ENCODE measurements at places on chromosomes 11 and 22.

DNA sequence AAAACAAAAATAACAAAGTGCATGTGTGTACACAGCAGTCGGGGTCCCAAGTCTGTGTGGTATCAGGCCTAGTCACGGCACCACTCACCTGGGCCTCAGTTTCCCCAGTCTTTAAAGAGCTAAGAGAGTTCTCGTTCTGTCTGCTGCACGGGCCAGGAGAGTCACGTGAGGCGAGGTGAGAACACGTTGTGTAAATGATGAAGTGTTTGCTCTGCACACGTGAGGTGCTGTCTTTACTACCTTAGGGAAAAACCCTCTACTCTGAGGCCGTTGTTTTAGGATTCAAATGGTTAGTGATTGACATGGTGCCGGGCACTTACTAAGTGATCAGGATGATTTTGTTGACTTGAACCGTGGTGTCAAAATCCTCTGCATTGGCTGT is 86.5 kb upstream of the PPARA start:
- DNase-seq, result no peak

GRCh38 chr11:117376517-117376916 is 48.9 kb downstream of the CEP164 start:
- no peak for DNase-seq

GRCh38 chr11:61067782-61068446 is 34.4 kb upstream of the CD5 start:
- no peak for DNase-seq

DNA sequence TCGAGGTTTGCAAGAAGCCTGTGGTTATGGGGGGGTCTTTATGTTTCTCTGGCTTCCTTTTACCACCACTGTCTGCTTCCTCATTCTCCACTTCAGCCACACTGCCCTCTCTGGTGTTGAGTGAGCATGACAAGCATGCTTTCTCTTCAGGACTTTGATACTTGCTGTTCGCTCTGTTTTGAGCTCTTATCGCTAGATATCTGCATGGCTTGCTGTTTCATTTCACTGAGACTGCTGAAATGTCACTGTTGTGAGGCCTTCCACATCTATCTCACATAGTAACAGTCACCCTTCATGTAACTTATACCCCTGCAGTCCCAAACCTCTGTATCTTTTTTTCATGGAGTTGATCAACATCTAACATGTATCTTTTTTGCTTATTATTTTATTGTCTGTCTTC is 59.8 kb downstream of the TMEM135 start:
- peak; percentile 69 for DNase-seq

DNA sequence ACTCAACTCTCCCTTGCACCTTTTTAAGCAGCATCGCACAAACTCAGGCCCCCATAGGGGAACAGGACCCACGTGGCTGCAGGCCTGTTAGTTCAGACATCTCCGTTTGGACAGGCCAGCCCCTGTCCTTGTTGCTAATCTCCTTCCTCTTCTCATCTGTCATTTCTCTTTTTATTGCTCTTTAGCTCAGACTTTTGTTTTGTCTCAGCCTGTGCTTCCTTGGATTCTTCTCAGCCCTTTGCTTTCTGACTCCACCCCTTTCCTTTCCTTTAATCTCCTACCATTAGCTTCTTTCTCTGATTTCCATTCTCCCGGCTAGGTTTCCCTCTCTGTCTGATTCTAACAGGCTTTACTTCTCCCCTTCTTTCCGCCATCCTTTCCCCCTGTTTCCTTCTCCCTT is 68.7 kb downstream of the SCN3B start:
- DNase-seq, result no peak

GRCh38 chr11:5258543-5259262 is 4.1 kb upstream of the HBG2 start:
- DNase-seq, result no peak

- DNase-seq, result no peak
Observed at GRCh38 chr11:33920838-33921613, 29.1 kb upstream of the LMO2 start.

DNA sequence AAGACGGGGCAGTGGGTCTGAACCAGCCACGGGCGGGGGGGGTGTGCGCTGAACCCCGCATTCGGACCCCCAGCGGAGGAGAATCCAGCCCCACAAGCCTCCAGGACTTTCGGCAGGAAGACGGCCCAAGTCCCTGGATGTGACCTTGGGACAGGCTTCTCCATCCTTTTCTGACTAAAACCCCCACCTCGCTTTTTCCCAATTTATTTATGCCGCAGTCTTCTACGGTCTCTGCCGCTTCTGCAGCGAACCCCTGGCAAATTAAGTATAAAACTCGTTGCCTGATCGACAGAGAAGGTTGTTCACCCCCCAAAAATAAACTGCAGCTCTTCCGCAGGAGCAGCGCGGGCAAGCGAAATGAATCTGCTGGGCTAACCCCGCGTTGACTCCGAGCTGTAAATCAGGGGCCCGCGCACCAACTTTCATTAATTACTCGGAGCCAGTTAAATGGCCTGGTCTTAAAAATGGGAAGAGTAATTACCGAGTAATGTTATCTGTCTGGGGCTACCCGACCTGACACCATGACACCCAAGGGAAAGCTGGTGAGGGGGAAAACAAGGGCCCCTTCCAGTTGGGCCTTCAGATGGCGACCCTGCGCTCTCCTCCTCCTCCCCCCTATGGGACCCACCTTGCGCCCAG is 6.6 kb downstream of the WT1 start:
- DNase-seq, result no peak

DNA sequence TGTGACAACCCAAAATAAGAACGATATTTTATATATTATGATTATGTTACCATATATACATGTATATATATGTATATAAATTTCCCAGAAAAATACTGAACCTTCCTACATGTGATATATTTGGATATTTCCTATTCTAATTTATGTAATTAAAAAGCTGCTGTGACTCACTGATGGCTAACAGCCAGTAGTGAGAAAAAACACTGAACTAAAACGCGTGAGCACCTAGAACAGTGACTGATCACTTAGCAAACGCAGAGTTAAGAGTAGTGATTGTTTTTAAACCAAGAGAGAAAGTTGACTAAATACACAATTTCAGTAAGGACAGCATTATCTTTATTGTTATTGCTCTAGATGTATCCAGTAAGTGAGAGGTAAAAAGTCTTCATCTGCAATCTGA is 213.8 kb downstream of the TMEM135 start:
- DNase-seq, result peak; percentile 25

GRCh38 chr22:27751277-27752070 is 50.1 kb downstream of the MN1 start:
- no peak for DNase-seq

- DNase-seq, result no peak
Observed at GRCh38 chr11:119344291-119345010, 2.1 kb downstream of the MFRP start.

- DNase-seq, result no peak
Observed at GRCh38 chr11:20715464-20715863, 46.1 kb downstream of the NELL1 start.

GRCh38 chr11:61609980-61610366 is 29.1 kb upstream of the SYT7 start:
- DNase-seq, result no peak

- DNase-seq, result peak; percentile 90
Observed at GRCh38 chr22:27113211-27113635, 455.8 kb downstream of the MIAT start.

DNA sequence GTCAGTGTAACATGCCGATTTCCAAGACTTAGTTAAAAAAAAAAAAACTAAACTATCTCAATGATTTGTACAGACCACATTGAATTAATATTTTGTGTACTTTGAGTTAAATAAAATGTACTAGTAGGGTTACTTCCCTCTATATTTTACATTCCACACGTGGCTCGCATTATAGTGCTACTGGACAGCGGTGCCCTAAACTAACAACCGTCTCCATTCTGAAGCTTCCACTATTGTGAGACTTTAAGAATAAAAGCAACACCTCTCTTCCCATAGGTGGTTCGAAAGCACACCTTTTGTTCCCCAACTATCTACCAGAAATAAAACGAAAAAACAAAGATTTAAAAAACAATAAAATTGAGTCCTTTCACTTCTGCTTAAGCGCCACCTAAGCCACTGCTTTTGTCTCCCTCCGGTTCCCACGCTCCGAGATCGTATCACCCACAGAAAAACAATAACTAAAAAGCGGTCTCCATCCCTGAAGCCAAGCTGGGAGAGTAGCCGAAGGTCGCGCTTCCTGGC is 380 bp upstream of the TTC17 start:
- DNase-seq, result no peak

DNA sequence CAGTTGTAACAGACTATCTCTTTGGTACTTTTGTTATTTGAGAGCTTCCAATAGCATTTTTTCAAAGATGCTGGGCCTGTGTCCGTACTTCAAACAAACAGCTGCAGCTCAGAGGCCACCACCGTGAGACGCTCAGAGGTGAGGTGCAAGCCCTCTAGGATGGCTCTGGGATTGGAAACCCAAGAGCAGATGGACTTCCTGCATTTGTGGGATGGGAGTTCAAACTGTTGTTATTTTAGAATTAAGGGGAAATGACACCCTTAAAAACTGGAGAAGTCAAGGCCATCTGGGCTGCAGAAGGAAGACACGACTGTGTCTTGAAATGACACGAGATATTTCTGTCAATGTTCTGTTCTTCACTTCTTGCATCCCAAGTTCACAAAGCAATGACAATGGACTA is 9.2 kb upstream of the IL10RA start:
- DNase-seq, result no peak

DNA sequence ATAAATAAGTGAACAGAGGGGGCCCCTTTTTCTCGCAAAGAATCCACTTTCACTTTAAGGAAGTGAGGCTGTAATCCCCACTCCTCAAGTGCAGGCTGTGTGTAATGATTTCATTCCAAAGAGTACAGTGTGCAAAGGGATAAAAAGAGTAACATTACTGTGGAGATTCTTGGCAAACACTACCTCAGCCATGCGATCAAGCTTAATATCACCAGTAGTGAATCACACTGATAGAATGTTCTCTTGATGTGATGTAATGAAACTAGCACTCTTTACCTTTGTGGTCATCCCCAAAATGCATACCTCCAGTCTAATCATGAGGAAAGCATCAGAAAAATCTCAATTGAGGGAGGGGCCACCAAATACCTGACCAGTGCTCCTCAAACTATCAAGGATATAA is 246.1 kb upstream of the CHORDC1 start:
- DNase-seq, result peak; percentile 39

DNA sequence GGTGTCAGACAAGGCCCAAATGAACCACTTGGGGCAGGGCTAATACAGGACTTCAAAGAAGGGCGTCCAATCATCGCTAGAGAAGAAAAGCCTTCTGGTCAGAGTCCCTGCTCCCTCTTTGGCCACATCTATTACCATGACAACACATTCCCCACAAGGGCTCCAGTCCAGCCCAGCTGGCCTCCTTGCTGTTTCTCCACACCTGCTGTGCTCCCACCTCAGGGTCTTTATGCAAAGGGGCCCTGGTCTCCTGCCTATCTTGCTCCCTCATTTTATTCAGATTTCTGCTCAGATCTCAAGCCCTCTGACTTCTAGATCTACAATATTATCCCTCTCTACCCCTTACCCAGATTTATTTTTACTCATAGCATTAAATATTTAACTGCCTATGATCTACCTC is 58.0 kb upstream of the KIRREL3 start:
- no peak for DNase-seq

- DNase-seq, result peak; percentile 51
Observed at GRCh38 chr11:68020575-68020974, 9.9 kb upstream of the NDUFS8 start.

DNA sequence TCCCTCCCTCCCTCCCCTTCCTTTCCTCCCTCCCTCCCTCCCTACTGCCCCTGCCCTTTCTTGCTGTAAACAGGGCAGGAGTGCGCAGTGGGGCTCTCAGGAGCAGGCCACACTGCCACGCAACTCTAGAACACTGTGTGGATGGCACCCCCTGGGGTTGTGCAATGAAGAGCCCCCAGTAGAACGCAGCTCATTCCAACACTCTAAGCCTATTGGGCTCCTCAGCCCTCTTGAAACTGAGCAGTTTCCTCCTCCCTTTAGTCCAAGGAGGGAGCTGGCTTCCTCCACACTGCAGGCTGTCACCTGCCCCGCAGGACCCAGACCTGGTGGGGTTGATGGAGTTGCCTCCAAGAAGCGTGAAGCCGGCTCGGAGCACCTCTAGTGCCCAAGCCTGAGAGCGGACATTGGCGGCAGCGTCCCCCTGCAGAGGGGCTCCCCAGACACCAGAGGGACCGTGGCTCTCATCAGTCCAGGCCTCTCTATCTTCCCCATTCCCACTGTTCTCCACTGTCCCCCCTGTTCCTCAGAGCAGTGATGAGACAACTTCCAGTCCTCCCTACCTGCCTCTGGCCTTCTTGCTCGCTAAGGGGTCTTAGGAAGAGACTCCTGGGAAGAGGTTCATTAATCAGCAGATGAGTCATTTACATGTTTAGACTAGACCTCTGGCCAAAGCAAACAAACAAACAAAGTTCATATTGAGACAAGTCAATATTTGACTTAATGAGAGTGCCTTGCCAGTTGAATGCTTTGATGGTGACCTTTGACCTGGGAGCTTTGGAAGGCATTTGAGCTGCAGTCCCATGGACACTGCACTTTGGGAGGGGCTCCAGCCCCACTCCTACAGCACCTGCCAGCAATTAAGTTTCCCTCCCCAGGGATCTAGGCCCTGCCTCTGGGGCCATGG is 64.0 kb downstream of the RPUSD4 start:
- DNase-seq, result no peak

DNA sequence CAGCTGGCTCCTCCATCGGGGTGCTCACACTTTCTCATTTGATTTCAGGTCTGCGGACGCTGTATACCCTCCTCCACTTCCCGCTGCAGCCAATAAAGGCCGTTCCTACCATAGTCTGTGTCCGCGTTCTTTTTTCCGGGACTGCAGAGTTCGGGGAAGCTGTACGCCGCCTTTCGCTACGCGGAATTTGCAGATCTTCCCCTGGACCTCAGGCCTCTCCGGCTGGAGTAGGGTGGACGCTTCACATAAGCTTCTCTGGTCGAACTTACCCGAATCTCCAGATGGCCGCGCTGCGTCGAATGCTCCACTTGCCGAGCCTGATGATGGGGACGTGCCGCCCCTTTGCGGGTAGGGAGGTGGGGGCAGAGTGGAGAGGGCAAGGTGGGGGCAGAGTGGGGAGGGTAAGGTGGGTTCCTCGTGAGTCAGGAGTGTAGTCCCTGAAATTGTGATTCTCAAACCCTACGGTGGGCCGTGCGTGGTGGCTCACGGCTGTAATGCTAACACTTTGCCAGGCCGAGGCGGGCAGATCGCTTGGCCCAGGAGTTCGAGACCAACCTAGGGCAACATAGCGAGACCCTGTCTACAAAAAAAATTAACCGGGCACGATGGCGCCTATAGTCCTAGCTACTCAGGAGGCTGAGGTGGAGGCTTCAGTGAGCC is 617 bp downstream of the CSKMT start:
- peak; percentile 87 for DNase-seq

- no peak for DNase-seq
Observed at GRCh38 chr11:33134276-33134675, 27.0 kb downstream of the CSTF3 start.

DNA sequence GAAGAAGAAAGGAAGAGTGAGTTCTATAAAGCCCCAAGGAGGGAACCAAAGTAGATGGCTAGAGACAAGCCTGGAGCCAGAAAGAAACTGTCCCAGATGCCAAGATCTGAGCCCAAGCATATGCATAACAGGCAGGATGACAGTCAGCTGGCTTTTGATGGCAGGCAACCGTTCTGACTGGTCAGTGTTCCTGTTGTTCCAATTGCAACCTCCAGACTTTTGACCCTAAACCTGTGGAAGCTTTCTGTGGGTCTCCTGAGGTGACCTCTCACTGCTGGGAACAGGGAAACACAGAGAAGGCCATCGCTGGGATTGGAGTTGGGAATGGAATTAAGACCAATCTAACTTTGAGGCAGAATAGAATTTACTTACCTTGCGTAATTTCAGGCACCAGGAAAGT is 21.6 kb upstream of the NNMT start:
- DNase-seq, result no peak
